Right lung (tissue), 10 donors: ENCODE measurements at places on chromosomes 11 and 22. TPM values are rescaled to one million over a fixed set of nuclear protein-coding genes. Genes with fewer than 3 reads are reported as not detected.

Gene ALDH3B1
- polyA plus RNA-seq = 21.4 TPM

DNA sequence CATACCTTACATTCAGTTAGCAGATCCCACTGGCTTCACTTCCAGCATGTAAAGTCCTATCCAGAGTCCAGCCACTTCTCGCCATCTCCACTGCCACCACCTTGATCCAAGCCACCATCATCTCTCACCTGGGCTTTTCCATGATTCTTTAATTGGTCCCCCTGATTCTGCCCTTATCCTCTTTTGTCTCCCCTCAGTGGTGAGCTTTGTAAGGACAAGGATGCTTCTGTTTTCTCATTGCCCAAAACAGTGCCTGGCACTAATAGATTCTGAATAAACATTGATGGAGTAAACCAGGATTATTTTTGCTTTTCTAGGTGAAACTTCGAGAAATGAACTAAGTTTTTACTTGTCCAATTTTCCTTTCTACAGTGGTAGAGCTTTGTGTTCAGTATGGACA, 4.4 kb downstream of the POLA2 start:
- no peak for DNase-seq

- DNase-seq = no peak
Observed at GRCh38 chr22:20588092-20588842, 80.9 kb downstream of the MED15 start.

DNA sequence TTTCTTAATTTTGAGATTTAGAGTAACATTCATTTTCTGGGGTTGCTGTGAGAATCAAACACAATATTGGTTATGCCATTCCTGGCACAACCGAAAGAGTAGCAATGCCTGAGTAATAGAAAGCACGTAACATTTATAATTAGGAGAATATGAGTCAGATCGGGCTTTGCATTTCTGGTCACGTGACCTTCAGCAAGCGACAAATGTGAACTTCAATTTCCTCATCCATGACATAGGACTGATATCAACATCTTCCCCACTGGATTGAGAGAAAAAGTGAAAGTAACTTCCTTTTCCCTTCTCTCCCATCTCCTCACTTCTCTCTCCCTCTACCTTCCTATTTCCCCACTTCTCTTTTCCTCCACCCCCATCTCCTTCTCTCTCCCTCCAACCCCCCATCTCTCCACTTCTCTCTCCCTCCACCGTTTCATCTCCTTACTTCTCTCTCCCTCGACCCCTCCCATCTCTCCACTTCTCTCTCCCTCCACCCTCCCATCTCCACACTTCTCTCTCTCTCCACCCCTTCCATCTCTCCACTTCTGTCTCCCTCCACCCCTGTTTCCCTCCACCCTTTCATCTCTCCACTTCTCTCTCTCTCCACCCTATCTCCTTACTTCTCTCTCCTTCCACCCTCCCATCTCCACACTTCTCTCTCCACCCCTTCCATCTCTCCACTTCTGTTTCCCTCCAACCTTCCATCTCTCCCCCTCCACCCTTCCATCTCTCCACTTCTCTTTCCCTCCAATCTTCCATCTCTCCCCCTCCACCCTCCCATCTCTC, 33.5 kb upstream of the CAT start:
- no peak for DNase-seq

DNA sequence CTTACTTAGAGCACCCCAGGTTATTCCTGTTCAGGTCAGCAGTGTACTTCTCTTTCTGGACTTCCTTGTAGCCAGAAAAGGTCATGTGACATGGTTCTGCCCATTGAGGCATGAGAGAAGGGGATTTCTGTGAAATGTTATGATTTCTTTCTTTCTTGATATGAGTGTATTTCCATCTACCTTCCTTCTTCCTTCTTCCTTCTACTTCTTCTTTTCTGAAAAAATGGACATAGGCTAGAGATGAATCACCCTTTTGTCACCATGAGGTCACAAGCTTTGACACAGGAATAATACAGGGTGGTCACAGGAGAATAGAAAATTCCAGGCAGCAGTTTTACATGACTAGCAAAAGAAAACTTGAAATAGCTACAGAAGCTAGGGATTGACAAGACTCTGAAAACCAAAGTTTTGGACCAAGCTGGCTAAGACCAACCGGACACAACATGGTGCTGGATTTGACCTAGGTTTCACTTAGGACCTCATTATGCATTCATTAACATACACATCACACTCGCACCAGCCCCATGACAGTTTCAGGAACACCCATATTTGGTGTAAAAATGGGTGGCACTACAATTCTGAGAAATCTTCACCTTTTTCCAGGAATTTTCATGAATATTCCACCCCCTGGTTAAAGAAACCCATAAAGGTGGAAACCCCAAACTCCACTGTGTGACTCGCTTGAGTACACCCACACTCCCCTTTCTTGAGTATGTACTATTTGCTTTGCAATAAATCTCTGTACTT, 21.2 kb upstream of the MAP6 start:
- DNase-seq = no peak

- DNase-seq = no peak
Observed at GRCh38 chr11:104661471-104661870, 236.8 kb downstream of the CASP12 start.
